Muscle of leg (tissue), 16 donors: ENCODE measurements at places on chromosomes 2 and 18. TPM values are rescaled to one million over a fixed set of nuclear protein-coding genes. Genes with fewer than 3 reads are reported as not detected.
A peak's percentile ranks its signal among the peaks of the same experiment; 100 is the strongest.

- DNase-seq = no peak
These were observed 34.3 kb downstream of the CIB4 start for GRCh38 chr2:26606847-26607190.

GRCh38 chr18:12765126-12765525 is 62.3 kb downstream of the PSMG2 start:
- no peak for DNase-seq

CLEC4F gene
- 0.09 TPM for total RNA-seq

- peak; percentile 49 for DNase-seq
These were observed 34.5 kb downstream of the RPL31 start for GRCh38 chr2:101036562-101036961.

COA5 gene
- 43.5 TPM for total RNA-seq

GRCh38 chr2:117716505-117716904 is 98.0 kb upstream of the DDX18 start:
- no peak for DNase-seq

NTSR2 gene
- total RNA-seq = not detected

DNA sequence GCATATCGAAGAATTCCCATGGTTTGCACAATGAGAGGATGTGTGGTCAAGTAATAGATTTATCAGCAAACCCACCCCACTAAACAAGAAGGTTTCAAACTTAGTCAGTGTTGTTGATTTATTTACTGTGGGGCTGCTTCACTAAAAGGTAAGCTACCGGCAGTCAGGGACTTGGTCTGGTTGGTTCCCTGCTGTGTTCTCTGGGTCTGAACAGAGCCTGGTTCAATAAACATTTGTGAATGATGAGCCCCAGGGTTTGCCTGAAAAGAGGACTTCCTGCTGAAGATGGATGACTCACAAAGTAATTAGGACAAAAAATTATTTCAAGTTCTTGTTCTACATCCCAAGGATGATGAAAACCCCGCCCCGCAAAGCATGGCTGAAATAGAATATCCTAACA is 108.3 kb downstream of the SPP2 start:
- DNase-seq = no peak
